HS-27A (cell line): ENCODE measurements at places on chromosomes 1 and 21.
A peak's percentile ranks its signal among the peaks of the same experiment; 100 is the strongest.

DNA sequence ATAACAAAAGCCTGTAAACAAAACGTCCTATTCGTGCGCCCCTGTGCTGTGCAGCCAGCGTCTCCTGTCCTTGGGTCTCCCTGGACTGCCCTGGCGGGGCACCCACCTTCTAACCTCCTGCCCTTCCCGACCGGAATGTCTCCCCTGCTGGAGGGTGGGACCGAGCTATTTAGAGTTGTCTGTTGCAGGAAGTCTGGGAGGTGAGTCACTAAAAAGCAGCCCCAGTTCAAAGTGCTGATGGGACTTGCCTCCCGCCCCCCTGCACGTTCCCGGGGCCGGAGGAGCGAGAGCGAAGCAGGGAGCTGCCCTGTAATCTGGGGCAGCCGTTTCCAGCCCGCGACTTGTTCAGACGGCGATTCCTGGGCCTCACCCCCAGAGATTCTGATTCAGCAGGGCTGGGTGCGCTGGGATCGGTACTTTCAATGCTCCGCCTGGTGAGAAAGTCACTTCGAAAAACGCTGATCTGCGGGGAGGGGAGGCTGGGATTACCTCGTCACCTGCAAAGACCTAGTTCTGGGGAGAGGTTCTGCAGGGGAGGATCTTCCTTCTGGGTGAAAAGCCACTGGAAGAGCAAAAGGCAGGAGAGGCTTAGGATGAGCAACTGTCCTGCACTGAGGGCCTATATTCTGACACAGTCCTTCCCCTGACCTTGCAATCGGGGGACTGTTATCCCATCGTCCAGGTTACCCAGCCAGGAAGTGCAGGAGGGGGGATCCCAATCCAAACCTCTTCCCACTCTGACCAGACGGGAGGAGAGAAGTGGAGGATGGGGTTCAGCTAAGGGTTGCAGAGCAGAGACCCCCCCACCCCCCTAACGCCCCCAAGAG lies 1.2 kb upstream of the DHRS3 start:
- peak; percentile 57 for DNase-seq

- no peak for DNase-seq
These were observed 16.7 kb downstream of the SOAT1 start for GRCh38 chr1:179310291-179310690.

- no peak for DNase-seq
These were observed 342.9 kb upstream of the PLXNA2 start for GRCh38 chr1:208587110-208587509.

DNA sequence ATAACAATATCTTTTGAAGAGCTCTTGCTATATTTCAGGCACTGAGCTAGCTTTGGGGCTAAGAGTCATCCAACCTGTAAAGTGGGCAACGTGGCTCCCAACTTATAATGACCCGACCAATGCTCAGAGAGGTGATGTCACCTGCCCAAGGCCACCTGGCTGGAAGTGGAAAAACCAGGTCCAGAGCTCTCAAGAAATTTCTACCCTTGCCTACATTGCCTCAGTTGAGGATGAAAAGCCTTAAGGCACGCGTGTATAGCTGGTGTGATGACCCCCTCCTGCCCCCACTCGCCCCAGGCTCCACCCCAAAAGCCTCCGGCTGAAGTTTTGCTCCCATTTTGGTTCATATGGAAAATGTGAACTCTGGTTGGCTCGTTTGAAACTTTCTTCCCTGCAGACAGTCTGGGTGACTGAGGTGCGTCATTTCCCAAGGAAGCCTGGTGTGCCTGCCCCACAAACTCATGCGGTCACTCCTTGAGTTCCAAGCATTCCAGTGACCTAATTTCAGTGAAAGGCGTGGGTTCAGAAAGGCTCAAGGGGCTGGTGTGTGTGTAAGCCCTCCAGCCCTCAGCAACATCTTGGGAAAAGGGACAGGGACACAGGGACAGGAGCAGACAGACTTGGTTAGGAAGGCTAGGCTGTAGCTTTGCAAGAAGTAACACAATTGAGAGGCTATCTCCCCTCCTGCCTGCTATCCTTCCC lies 20.5 kb downstream of the HTR1D start:
- DNase-seq: peak; percentile 99

DNA sequence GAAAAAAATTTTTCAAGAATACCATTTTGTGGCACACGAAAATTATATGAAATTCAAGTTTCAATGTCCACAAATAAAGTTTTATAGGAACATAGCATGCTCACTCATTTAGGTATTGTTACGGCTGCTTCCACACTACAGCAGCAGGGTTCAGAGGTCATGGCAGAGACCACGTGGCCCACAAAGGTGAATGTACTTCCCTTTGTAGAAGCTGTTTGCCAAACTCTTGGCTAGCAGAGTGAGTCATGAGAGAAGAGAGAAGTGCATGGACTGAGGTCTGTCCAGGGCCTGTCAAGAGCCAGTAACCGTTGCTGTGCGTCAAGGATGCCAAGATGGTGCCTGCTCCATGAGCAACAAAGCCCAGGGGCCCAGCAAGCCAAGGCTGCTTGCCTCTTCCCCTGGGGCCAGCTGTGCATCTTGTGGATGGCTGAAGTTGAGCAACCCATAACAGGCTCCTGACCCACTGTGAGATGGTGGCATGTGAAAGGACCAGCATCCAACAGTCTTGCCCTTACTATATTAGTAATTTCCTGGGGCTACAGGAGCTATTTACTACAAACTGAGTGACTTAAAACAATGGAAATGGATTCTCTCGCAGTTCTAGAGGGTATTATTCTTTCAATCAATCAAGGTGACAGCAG lies 64.8 kb upstream of the ATP5PO start:
- no peak for DNase-seq

DNA sequence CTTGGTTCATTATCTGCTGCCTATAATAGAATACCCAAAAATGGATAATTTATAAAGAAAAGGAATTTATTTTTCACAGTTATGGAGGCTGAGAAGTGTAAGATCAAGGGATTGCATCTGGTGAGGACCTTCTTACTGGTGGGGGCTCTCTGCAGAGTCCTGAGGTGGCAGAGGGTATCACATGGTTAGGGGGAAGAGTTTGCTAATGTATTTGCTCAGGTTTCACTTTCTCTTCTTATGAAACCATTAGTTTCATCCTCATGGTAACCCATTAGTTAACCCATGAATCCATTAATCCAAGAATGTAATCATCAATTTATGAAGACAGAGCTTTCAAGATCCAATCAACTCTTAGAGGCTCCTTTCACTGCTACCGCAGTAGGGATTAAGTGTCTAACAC lies 120.6 kb downstream of the DNM3 start:
- no peak for DNase-seq

DNA sequence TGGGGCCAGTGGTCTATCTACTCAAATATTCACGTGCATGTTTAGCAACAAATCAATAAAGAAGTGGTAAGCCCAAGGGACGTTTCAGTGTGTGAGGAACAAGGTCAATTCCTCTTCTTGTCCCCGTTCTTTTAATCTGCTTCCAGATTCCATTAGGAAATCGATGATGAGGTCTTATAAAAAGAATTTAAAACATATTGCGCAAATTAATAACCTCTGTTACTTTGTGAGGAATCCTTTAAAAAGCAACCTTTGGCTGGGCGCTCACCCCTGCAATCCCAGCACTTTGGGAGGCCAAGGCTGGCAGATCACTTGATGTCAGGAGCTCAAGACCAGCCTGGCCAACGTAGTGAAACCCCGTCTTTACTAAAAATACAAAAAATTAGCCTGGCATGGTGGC lies 113.0 kb upstream of the TMPRSS2 start:
- no peak for DNase-seq

DNA sequence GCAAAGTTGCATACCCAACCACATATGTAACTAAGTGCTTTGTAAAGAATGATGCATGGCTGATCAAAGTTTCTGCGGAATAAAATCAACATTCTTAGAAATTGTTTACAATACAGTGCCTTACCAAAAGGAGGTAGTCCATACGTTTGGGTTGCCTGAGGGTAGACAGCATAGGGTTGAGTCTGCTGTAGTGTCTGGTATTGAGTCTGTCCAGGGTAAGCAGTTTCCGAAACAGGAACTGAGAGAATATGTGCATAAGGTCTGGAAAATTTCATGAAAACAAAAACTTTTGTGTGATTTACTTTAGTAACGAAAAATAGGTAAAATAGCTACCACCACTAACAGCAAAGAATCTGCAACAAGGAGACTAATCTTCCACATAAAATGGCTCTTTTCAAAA lies 53.0 kb downstream of the EYA3 start:
- no peak for DNase-seq

DNA sequence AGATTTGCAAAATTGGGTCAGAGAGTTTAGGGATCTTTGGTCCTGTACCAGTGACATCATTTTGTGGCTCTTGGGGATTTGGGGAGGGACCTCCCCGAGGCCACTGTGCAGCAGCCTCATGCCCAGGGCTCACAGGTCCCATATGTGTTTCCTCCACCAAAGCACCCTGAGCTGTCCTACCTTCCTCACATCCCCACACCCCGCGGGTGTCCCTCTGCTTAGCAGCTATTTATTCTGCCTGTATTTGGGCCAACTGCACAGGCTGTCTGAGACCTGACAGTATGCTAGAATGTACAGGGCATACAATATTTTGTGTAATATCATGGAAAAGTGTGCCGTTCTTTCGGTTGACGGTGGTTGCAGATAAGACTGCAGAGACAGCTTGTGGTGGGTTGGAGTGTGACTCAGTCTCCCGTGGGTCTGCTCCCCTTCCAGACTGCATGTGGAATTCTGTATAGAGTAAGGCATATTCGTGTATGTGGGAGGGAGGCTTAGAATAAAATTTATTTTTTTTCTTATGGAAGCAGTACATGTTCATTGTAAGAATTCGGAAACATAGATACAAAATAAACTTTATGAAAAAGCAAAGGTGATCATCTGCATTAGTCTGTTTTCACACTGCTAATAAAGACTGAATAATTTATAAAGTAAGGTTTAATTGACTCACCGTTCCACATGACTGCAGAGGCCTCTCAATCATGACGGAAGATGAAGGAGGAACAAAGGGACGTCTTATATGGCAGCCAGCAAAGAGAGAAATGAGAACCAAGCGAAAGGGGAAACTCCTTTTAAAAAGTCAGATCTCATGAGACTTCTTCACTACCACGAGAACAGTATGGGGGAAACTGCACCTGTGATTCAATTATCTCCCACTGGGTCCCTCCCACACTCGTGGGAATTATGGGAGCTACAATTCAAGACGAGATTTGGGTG lies 84.4 kb downstream of the ADARB1 start:
- DNase-seq: no peak

- no peak for DNase-seq
These were observed 3.8 kb downstream of the ZNF644 start for GRCh38 chr1:91018006-91018405.

DNA sequence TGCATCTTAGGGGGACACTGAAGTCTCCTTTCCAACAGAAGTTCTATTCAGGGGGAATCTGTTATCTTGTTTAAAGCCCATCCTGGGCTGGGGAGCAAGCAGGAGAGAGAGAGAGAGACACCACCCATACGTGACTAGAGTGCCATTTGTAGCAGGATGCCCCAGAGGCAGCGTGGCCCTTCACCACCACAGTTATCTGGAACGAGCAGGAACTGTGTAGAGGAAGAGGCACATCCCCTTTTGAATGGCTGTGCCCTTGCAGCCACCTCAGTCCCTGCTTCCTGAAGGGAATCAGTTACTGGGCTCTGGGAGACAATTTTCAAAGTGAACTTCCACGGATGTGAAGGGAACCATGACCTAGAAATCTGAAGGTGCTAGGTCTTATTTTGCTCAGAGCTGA lies 19.4 kb upstream of the LAMTOR5 start:
- no peak for DNase-seq

DNA sequence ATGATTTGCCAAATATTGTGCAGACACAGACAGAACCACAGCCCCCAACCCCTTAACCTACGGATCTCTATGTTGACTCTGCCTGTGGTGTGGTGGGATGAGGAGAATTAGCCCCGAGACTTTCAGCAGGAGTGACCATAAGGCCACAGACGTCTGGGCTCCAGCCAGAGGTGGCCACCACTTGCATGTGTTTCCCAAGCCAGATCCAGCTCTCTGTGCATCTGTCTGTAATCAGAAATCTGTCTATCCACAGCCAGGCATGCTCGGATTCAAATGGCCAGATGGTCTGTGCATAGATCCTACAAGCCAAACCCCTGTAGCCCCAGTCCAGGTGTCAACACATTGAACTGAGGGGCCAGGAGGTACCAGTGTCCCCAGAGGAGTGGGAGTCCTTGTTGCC lies 140.6 kb downstream of the SYF2 start:
- no peak for DNase-seq

- DNase-seq: no peak
These were observed 18.6 kb upstream of the MYSM1 start for GRCh38 chr1:58718435-58718834.

DNA sequence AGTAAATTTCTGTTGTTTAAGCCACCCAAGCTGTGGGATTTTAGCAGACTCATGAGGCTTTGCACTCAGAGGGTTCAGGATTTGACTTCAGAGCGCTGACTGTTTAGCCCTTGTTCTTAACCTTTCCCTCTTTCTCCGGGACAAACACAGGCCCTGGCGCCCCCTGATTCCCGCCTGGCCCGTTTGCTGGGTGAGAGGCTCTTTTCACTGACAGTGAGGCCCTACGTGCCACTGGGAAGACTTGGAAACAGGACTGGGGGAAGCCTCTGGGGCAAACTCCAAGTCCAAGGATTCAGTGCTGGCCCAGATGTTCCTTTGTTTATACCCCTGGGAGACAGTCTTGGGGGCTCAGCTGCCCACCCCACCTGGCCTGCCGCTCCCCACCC lies 11.7 kb upstream of the TRIM63 start:
- no peak for DNase-seq

DNA sequence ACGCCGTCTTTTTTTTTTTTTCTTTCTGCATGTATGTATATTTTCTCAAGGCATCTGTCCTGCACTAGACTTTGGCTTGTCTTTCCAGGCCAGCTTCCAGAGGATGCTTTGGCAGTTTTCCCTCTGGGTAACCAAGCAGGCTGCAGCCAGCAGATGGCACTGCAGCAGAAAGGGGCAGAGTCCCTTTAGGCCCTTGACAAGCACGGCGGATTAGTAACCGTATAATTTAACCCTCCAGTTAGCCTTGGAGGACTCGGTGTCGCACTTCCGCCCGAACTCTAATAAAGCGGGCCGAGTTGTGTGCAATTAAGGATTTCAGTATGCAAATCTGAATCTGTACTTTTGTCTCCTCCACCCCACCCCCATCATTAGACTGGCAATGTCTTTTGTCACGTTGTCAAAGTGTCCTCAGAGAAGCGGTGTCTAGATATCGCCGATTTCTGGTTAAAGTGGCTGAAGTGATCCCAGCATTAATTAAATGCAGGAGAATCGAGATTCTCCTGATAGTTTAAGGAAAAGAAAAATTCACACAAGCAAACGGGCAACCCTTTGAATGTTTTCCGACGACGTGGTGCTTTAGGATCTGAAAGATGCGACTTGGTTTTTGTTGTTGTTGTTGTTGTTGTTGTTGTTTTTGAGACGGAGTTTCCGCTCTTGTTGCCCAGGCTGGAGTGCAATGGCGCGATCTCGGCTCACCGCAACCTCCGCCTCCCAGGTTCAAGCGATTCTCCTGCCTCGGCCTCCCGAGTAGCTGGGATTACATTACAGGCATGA lies 1.1 kb upstream of the TMEM167B start:
- no peak for DNase-seq
